CD4-positive, alpha-beta T cell treated with Interleukin-15 for 4 hours (primary cell): ENCODE measurements at places on chromosomes 1 and 21.

DNA sequence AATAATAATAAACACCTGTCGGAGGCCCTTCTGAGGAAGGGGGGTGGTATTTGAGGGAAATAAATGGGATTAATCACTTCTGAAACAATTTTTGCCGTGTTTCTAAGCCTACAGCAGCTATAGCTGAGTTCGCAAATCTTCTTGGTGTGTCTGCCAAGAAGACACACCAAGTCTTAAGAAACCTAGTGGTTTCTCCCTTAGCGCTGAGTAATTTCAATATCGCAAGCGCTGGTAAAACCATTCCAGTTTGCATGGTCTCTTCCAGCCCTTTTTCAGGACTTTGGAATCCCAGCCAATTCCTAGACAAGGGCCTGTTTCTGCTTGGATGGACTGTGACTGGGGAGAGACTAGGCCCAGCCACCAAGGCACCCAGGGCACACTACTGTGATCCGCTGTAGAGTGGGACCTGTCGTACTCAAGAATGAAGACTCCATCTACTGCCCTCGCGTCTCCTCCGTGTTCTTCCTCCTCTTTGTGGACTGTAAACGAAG is 7.5 kb upstream of the LHX8 start:
- DNase-seq: no peak

GRCh38 chr1:241627453-241628259 is 12.5 kb downstream of the CHML start:
- DNase-seq: peak; percentile 67

DNA sequence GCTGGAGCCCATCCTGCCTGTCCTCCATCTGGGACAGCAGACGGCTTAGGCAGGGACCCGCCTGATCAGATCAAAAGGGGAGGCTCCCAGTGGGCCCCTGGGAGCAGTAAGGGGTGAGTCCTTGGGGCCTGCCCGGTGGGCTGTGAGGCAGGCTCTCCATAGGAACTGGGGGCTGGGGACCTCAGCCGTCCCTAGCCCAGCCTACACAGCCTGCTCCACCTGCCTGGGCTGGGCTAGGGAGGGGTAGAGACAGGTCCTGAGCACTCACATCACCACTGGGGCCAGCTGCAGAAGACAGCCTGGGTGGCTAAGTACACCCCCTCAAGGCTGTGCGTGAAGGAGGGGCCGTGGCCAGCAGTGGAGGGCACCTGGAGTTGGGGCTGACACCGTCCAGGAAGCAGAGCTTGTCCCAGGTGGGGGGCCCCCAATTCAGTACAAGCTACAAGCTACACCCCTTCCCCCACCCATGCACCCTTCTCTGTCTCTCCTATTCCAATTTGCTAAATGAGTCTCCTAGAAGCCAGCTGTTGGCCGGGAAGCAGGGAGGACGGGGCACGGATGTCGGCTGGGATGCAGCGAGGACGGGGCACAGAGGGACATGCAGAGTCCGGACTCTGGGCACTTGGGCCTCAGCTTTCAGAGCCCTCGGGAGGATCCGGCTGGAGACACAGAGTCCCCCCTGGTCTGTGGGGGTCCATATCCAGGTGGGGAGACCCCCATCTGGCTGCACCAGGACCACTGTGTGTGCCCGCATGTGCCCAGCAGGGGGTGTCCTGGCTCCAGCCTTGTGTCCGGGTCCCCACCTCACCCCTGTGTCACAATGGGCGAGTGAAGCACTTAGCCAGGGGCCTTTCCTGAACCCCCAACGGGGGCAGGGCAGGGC is 1.7 kb downstream of the ISG15 start:
- no peak for DNase-seq

DNA sequence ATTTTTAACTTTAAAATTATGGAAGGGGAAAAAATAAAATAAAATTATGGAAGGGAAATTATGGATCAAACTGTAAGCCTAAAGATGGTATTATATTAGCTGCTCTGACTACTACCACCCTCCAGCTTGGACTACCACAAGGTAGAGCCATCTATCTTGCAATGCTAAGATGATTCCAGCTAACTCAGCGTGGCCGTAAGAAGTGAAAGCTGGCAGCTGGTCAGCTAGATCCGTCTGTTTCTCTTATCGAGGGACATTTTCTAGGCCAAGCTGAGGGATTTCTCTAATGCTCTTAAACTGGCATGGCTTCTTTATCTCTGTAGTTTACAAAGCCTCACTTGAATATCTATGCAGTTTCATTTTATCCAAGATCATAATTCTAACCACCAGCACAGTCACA is 31.5 kb downstream of the LYST start:
- DNase-seq: no peak

DNA sequence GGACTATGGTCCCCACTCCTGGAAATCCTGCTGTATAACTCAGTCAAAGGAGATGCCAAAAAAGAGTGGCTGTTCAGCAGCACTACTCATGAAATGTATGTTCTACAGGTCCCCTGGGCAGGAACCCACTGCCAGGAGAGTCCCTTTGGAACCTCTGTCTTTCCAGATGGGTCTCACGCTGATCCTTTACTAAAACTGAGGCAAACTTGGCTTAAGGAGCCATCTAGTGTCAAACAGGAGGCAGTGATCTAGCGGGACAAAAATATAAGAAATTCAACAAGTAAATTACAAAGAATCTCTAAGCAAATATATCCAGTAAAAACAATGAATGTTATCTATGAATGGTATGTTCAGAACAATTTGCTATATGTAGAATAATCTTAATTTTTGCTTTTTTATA is 80.5 kb upstream of the PRMT6 start:
- no peak for DNase-seq

GRCh38 chr1:178528228-178528952 is 15.5 kb downstream of the TEX35 start:
- DNase-seq: no peak

DNA sequence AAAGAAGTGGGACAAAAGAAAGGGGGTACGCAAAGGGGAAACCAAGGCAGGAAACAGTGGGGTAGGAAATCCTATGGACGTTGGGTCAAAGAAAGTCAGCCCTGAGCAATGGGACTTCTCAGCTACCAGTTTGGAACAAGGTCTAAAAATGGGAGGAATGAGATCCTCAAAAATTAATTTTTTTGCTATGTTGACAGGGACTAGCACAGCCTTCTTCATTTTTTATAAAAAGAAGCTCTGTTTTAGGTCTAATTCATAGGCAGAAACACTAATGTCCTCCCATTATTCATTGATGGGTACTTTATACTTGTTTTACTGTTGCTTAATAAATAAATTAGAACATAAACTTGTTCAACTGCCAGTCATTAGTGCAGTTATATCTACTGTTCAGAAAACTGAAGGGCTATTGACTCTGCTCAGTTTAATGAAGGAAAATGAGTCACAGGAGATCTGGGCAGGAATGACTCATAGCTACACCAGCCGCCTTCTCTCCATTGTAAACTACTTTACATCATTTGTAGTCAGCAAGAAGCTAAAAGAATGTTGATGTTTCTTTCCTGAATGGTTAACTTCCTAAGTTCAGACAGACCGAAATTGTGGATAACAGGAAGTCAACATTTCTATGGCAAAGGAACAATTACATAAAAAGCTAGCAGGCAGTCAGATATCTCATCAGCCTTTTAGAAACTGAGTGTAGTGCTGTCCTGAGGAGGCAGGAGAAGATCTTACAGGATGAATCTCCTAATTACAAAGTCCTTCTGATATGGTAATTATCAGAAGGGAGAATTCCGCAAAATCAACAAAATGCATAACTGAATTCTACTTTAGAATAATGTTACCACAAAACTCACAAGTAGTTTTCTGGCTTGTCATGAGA is 356.4 kb upstream of the PKN2 start:
- DNase-seq: no peak

- DNase-seq: no peak
Observed at GRCh38 chr1:115829023-115829674, 11.8 kb downstream of the NHLH2 start.

GRCh38 chr1:24911651-24912155 is 18.4 kb downstream of the RUNX3 start:
- DNase-seq: no peak

DNA sequence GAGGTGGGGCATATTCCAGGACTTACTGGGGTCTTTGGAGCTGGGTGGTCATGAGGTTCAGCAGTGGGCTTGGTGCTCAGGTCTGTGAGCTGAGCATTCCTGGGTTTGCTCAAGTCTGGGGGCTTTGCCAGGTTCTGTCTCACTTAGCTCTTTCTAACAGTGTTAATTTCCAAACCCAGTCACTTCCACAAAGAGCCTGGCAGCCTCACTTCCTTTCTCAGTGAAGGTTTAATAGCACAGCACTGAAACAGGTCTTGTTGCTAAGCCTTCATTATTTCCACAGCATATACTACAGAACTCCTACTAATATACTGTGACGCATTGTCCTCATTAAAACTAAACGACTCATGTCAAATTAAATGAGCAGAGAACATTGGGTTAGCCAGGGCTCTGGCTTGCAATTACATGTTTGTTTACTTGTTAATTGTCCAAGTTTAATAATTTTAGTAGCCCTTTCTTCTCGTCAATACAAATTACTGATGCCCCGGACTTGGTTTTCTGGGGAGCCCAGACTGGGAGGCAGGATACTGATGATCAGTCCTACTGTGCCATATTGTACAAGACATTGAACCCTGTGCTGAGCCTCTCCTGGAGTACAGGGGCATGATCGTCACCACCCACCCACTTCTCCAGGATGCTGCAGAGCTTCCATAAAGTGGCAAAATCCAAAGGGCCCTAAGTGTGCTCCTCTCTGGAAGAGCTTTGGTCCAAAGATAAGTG is 170.7 kb downstream of the IER5 start:
- no peak for DNase-seq
